NCI-H510A (cell line): ENCODE measurements at places on chromosomes 7 and 10.

- no peak for DNase-seq
These were observed 163.4 kb upstream of the NFE2L3 start for GRCh38 chr7:25988640-25989039.

GRCh38 chr7:95910341-95910740, 138.0 kb downstream of the DYNC1I1 start:
- DNase-seq = no peak

DNA sequence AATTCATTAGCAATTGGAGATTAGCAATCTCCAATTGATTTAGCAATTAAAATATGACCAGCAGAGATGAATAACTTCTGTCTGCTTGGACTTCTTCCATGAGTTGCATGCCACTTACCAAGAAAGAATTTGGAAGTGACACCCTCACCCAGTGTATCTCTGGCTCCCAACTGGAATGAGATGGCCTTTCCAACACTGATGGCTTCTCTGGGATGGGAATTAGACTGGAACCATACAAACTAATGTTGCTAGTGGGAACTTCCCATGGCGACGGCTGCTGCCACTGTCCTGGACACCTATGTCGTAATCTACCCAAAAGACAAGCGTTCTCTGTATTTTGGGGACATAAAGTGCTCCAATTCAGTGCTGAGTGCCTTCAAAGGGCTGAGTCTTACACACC, 192.3 kb downstream of the COBL start:
- DNase-seq = no peak

DNA sequence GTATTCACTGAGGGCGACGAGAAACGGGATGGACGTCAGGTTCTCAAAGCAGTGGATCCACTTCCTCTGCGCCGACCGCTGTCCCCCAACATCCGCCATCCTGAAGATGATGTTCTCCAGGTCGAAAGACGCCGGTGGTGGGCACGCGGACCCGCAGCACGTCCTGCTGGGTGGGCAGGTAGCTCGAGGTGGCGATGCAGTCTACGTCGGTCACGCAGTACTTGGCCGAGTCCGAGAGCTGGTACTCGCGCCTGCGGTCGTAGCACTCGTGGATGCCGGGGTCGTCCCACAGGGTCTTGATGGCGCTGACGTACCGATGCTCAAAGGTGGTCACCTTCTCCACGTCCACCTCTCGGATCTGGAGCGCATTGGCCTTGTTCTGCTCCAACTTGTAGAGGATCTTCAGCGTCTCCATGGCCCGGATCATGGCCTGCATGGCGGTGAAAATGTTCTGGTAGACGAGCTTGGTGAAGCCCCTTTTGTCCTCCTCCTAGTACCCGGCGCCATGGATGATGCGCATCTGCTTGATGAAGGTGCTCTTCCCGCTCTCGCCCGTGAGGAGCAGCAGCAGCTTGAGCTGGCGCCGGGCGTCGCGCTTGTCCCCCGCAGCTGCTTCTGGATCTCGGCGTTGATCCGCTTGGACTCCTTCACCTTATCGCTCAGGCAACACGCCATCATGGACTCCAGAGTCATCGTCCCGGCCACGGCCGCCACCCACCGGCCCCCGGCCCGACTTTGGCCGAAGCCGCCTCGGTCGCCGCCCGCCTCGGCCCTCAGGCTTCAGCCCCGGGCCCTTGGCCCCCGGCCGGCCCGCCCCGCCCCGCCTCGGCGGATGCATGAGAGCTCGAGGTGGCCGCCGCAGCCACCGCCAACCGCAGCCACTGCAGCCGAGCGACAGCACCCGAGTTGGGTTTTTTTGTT, 122.9 kb upstream of the KCTD7 start:
- DNase-seq = peak; percentile 15

- DNase-seq = no peak
These were observed 54.3 kb upstream of the SMNDC1 start for GRCh38 chr10:110358869-110359629.

GRCh38 chr10:62333135-62333889, 40.9 kb upstream of the ZNF365 start:
- DNase-seq = no peak

GRCh38 chr10:17353568-17354300, 100.7 kb downstream of the ST8SIA6 start:
- DNase-seq = no peak

DNA sequence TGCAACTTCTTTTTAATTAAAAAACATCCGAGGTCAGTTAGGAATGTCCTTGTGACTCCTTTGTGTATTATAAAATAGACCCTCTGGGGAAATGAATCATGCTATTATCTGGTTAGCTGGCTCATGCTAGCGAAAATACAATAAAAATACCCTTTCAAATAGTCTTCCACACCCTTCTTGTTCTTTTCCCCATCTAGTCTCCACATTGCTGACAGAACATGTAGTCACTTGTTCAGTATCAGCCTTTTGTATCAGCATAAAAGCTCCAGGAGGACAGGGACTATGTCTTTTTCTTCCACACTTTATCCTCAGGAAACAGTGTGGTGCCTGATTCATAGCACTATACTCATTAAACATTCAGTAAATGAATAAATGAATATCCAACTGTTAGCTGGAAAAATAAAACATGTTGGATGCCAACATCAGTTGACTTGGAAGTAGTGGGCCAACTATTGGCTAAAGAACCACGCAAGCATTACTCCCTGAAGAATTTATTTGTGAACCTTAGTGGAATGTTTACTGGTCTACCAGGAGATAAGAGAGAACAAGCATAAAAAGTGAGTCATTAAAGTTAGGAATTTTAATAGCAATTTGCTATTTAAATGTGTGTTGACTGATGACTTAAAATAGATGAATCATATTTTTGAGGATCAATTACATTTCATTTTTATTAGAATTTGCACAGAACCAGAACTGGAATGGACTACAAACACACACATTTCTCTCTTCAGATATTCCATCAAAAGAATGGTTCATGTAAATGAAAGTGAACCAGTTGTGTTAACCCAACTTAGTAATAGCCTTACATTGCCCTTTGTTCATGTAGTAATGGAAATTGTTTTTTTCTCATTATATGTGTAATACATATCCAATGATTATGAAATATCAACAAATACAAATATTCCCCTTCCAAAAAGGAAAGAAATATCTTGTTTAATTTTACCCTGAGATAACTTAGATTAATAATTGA, 129.6 kb downstream of the DKK1 start:
- no peak for DNase-seq
